Stimulated activated CD8-positive, alpha-beta memory T cell treated with anti-CD3 and anti-CD28 coated beads, Interleukin-15, amount 100 ng/mL, for 48 hours (primary cell): ENCODE measurements at places on chromosomes 1 and 21.

DNA sequence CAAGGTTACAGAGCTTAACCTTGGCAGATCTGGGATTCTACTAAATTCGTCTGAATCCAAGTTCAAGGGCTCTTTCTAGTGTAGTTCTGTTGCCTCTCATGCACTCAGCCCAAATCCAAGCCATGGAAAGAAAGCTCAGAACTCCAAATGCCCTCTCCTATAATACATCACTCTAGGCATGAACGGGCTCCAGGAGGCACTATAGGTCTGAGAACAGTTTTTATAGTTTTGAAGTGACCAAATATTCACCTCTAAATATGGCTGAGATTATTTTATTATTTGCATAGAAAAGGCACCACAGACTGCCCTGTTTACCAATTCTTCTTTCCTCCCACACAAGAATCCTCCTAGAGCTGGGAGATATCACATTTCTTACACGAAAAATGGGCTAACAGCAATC is 327.9 kb upstream of the BEND5 start:
- DNase-seq = no peak

DNA sequence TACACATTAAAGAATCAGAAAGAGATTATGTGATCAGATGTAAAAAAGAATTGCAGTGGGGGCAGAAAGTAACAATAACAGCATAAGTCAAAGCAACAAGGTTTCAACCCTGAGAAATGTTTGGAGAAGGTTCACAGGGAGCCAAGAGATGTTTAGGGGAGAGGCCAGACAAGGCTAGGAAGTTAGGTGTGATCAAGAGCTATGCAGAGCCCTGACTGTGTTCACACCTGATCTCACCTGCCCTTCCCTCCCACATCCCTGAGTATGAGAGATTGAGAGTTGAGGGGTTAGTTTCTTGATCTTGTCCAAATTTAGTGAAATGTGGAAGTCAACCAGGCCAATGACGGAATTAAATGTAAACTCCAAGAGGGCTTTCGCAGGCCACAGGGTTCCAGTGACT is 10.2 kb downstream of the PTPN14 start:
- no peak for DNase-seq

DNA sequence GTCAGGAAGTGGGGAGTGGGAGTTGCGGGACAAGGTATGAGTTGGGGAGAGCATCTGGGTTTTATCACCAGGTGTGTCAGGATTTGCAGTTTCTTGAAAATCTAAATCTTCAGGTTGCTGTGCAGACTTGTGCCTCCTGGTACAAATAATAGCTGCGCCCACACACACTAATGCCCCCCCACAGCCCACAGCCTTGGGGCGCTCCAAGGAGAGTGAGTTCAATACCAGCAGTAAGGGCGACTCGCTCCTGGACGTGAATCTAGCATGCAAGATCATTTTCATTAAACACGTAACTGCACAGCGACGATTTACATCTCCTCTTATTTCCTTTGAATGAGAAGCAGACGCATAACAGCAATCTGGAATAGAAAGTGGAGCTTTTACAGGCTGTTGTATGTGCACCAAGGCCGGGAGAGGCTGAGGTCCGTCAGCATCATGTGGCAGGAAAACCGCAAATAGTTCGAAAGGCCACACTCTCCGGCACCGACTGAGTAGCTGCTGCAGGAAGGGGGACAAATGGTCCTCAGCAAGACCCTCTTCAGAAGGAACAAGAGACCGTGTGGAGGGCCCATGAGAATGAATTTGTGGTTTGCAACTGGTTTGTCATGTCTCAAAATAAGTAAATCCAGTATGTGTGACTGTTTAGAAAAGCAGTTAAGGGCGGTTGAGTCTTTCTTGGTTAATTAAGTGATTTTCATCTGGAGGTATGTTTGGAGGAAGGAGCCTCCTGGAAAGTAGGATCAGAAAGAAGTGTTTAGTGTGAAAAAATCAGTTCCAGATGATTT is 439.5 kb downstream of the SMYD3 start:
- no peak for DNase-seq

- DNase-seq = no peak
Measured at GRCh38 chr1:33170351-33171274, 11.2 kb downstream of the TRIM62 start.

- no peak for DNase-seq
Measured at GRCh38 chr1:204203206-204203767, 7.0 kb upstream of the KISS1 start.

GRCh38 chr21:31830701-31831100 is 42.1 kb upstream of the HUNK start:
- DNase-seq = no peak

GRCh38 chr1:21651214-21652042 is 17.7 kb downstream of the RAP1GAP start:
- DNase-seq = peak; percentile 18

- no peak for DNase-seq
Measured at GRCh38 chr1:236284291-236284721, 2.5 kb upstream of the ERO1B start.

DNA sequence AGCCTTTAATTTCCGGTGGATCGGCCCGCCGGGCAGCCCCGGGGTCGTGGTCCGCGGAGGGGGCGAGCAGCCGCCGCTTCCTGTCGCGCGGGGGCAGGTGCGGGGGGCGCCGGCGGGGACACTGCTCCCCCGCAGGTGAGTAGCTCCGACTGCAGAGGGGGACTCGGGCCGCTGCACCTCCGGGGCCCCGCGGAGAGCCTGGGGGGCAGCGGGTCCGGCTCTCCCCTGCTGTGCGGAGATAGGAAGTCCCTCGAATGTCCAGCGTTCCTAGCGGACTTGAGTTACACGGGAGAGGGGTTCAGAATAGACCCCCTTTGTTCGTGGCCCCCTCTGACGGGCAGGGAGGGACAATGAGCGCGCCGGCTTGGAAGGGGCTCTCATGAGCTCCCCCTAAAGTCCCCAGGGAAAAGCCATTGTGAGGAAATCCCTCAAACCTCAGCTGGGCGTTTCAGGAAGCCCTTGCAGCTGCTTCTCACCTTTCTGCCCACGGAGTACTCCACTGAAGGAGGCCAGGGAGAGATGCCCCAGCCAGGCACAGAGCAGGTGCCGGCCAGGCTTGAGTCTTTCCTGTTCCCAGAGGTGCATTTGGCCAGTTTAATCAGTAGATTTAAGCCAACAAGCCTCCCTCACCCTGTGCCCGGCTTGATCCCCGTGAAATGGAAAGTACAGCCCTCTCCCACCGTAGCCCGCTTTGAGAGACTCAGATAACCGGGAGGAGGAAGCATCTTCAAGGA is 925 bp downstream of the PDE9A start:
- no peak for DNase-seq

DNA sequence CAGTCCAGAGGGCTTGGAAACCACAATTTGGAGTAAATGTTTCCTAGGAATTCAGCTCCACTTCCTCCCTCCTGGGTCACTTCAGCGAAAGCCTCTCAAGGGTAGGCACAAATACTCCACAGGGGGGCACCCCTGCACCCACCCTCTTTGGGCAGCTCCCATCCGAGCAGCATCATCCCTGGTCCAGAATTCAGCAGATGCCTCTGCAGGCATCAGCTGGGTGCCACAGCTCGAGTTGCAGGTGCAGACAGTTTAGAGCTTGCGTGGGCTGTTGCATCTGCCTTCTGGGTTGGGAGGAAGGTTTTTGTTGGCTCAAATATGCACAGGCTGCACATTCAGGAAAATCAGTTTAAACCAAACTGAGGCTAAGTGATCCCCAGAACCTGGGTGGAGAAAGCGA is 25.0 kb downstream of the KANK4 start:
- DNase-seq = no peak

GRCh38 chr1:161502181-161502580 is 3.1 kb upstream of the FCGR2A start:
- DNase-seq = no peak

- DNase-seq = no peak
Measured at GRCh38 chr1:110148961-110149360, 1.3 kb upstream of the SLC6A17 start.

- DNase-seq = no peak
Measured at GRCh38 chr1:168135921-168136708, 615 bp downstream of the GPR161 start.

GRCh38 chr21:42388740-42389448 is 7.0 kb downstream of the TMPRSS3 start:
- no peak for DNase-seq

- no peak for DNase-seq
Measured at GRCh38 chr1:218380125-218380977, 35.2 kb downstream of the TGFB2 start.

DNA sequence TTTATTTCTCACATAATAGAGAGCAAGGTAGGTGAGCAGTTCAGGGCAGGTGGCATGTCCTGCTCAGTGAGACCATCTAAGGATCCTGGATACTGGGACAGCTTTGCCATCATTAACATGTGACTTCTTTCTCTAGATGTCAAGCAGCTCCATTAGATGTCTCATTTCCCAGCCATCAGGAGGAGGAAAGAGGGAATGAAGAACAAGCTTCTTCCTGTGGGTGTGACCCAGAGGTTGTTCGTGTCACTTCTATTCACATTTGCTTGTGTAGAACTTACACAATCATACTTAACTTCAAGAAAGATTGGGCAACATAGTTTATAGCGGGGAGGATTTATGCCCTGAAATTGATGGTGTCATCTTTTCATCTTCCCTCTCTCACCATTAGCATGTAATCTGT is 169.2 kb upstream of the B3GALT2 start:
- DNase-seq = no peak

- DNase-seq = no peak
Measured at GRCh38 chr21:27564684-27565301, 597.9 kb upstream of the ADAMTS5 start.

DNA sequence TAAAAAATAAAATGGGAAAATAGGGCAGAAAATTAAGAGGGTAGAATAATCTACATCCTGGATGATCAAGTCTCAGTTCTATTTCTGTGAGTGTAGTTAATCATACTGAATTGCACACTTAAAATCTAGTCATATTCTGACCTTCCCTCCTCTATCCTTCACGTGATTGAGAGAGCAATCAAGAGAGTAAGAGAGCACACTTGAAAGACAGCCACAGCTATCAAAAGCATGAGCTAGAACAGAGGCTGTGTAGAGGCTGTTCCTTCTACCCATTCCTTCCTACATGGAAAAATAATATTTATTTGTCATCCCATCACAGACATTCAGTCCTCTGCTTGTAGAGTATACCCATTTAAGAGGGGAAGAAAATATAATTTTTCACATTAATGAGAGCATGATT is 52.4 kb downstream of the PHC2 start:
- no peak for DNase-seq

DNA sequence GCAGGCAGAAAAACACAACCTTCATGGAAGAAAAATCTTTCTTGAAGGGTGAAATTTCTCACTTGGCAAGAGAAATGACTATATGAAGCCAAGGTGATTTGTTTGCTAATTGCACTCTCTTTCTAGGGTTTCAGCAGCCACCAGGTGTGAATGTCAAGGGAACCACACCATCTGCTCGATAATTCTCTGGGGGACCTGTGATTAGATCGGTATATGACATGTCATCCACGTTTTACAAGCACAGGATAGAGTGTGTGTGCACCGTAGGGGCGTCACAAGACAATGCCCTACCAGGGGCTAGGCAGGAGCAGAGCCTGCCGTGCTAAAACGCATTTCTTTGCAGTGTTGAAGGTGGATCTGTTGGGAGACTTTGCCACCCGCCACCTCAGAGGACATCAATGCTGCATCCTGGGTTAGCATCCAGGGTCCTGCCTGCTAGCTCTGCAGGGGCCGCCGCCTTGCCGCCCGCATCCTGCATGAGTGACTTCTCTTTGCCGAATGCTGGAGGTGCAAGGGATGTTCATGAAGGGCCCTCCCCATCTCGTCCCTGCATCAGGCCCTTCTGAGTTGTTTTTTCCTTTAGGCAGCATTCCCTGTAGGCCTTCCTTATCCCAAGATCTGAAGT is 37.8 kb upstream of the CCSAP start:
- no peak for DNase-seq

DNA sequence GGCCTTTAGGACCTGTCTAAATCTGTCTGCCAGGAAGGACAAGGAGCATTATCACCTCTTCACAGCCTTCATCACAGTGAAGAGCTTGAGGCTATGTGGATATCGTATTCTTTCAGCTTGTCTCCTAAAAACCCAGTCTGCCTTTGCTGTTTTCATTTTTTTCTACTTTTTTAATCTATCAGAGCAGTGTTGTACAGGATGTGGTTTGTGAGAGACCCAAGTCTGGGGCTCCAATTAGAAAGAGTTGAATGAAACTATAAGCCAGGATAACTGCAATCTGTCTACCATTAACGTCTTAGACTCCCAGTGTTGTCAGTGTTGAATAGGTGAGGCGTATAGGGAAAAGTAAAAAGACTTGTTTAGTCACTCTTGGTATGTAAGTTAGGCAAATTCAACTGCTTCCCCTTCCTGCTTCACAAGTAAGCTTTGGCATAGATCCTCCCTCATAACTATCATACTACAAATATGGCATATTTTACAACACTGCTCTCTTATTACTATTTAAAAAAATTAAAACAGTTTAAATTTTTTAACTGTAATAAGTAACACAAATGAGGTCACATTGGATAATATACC is 1225.8 kb upstream of the PRMT6 start:
- no peak for DNase-seq

DNA sequence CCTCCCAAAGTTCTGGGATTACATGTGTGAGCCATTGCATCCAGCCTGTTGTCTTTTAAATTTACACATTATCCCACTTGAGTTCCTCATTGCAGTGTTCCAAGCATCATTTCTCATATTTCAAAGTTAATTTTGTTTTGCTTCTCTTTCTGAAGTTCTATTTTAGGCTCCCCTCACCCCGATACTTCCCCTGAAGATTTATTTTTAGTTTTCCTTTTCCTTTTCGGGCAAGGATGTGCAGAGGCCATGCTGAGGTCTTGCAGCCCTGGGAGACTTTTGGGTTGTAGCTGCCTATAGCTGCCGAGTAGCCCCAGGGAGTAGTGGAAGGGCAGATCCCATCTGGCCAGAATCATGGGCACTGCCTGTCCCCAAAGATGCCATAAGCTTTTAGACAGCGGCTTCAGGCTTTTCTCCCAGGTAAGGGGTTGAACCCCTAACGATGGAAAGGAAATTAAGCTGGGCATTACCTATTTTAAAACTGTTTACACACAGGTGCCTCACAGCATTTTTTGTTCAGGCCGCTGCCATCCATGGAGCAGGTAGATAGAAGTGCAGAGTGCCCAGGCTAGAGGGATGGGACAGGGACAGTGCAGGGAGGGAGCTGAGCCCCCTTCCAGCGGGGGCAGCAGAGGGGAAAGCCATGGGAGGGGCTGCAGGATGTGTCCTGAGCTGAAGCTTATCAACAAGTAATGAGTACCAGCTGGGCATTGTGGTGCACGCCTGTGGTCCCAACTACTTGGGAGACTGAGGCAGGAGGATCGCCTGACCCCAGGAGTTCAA is 15.9 kb downstream of the PSEN2 start:
- no peak for DNase-seq

DNA sequence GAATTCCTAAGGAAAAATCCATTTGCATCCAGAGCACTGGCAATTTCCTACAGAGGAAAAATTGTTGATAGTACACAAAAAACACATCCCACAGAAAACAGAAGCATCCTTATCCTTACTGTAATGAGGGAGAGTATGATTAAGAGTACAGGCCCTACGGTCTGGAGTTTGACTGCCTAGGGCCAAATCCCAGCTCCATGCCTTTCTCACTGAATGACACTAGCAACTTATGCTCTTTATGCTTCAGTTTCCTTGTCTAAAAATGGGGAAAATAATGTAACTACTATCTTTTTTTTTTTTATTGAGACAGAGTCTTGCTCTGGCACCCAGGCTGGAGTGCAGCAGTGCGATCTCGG is 27.8 kb upstream of the CEP350 start:
- no peak for DNase-seq

GRCh38 chr1:248740876-248741275 is 14.7 kb downstream of the LYPD8 start:
- no peak for DNase-seq
